Cerebellar nuclear complex (tissue), 1 donor: ENCODE measurements at places on chromosomes 5 and 9.

- DNase-seq = no peak
Observed at GRCh38 chr9:134681061-134681661, 39.6 kb downstream of the COL5A1 start.

GRCh38 chr9:91541734-91542133, 118.1 kb upstream of the NFIL3 start:
- DNase-seq = no peak

DNA sequence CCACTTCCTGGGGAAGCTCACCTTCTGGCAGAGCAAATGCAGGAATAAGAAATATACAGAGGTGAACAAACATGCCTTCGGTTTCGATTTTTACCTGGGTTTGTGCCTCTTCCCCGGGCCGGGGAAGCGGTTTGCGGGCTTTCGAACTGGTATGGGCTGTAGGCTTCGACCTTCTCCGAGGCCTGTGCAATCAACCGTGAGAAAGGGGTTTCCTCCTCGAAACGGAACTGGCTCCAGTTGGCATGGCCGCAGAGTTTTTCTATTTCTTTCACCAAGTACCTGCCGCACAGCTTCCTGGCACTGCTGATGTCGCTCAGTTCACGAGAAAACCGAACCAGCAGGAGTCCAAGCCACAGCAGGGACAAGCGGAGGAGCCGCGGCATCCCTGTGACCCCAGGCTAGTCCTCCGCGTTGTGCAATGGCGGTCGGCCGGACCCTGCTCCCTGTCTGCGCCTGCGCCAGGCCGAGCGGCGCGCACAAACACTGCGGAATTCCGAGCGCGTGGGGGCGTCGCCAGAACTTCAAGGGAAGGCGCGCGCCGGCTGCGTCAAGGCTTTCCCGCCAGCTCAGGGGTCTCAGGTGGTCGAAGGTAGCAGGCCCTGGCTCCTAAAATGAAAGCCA, at the start of gene INSL6:
Gene INSL6, minus strand, starts transcription at position 420 of the 621 bp plus-strand sequence. Its CDS starts 37 bp downstream, at position 383.
- DNase-seq = no peak

DNA sequence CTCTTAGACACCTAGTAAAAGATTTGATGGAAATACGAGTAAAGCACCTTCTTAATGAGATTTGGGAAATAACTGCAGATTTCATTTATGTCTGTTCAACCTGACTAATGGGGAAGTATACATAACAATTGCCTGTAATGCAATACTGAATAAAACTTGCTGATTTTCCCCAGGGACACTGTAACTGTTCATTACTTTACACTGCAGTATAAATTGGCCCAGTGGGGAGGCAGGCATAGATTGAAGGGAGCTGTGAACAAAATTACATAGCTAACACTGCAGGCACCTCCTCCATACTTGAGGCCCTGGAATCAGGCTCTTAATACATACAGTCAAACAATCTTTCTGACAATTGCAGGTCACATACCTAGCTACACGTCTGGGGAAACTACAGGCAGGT, 216.2 kb downstream of the PTPRD start:
- no peak for DNase-seq
